NCI-H1930 (cell line): ENCODE measurements at places on chromosomes 12 and 14.

GRCh38 chr12:42039176-42039575 lies 105.5 kb downstream of the GXYLT1 start:
- DNase-seq: no peak

DNA sequence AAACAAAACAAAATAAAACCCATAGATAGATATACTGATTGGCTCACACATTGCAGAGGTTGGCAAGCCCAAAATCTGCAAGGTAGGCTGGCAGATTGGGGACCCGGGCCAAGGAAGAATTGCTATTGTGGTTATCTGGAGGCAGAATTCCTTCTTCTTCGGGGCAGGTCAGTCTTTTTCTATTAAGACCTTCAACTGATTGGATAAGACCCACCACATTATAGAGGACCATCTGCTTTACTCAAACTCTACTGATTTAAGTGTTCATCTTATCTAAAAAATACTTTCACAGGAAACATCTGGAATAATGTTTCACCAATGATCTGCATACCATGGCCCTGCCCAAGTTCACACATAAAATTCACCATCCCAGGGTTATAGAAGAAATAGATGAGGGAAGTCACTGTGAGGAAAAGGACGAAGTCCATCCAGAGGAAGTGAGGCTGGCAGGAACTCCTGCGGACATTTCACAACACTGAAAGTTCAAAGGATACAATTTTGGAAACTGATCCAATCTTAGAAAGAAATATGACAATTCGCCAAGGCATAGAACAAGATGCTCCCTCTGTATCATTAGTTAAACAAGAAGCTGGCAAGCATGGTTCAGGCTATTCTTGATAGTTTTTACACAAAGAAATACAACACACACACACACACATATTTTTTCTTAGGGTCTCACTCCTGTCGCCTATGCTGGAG lies 127.6 kb upstream of the MED13L start:
- no peak for DNase-seq

- DNase-seq: no peak
These were observed 59.4 kb downstream of the TTC7B start for GRCh38 chr14:90756755-90757345.

DNA sequence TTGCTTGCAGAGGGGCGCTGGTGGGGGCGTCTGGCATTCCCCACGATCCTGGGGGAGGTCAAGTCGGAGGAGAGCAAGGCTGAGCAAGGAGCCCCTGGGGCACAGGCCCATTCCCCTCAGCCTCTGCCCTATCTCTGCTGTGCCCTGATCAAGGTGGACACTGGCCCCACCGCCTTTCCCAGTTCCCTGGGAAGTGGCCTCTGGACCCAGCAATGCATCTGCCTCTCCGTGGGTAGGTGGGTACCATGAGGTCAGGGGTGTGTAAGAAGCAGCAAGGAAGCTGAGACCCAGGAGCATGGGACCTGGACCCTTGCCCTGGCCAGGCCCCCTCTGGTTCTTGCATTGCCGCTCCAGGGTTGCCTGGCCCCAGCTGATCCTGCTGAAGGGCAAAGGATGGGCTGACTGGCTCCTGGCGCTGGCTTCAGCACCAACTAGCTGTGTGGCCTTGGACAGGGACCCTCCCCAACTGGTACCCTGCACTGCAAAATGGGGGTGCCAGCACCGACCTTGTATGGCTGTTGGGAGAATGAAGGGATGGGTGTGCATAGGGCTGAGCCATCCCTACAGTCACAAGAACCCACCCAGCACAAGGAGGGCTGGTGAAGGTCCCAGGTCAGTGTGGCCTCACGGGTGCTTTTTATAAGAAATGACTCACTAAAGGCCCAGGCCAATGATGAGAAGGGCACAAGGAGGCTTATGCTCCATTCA lies 19.6 kb downstream of the SLC25A29 start:
- no peak for DNase-seq

GRCh38 chr14:96103560-96104460 lies 64.6 kb downstream of the C14orf132 start:
- no peak for DNase-seq
